ENCODE measurements at places on chromosomes 5 and 9. TPM values are rescaled to one million over a fixed set of nuclear protein-coding genes. Genes with fewer than 3 reads are reported as not detected.

QRFP gene
- not detected for total RNA-seq

PCAT7 gene
- total RNA-seq, result not detected

ANKRD31 gene
- total RNA-seq, result 0.59 TPM

RASEF gene
- not detected for total RNA-seq

CDX1 gene
- not detected for total RNA-seq

KCNV2 gene
- not detected for total RNA-seq

ZNF879 gene
- total RNA-seq, result 20.0 TPM

PCDHB15 gene
- not detected for total RNA-seq

PCDHA6 gene
- total RNA-seq, result not detected

GRCh38 chr5:132229236-132229635, 1.6 kb upstream of the P4HA2 start:
- H3K36me3 ChIP-seq, result no peaks in the 10 kb centered on the region
- H3K27me3 ChIP-seq, result no peaks in the 10 kb centered on the region
- no peak for DNase-seq
- no peaks in the 10 kb centered on the region for H3K4me1 ChIP-seq
- no peak overlapping the region for H3K4me3 ChIP-seq

DNA sequence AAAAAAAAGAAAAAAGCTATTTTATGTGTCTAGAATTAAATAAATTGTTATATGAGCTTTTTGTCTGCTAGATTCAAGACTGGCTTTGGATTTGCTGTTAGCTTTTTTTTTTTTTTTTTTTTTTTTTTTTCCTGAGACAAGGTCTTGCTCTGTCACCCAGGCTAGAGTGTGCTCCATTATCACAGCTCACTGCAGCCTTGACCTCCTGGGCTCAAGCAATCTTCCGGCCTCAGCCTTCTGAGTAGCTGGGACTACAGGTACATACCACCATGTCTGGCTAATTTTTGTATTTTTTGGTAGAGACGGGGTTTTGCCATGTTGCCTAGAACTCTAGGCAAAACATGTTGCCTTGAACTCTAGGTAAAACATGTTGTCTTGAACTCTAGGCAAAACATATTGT, 16.7 kb downstream of the GPBP1 start:
- peaks cover 13% of the 10 kb centered on the region for H3K36me3 ChIP-seq
- no peak overlapping the region for H3K27ac ChIP-seq
- no peaks in the 10 kb centered on the region for H3K27me3 ChIP-seq
- H3K4me1 ChIP-seq, result peaks cover 41% of the 10 kb centered on the region
- no peak for DNase-seq

GRCh38 chr9:131693651-131694597, 46.0 kb downstream of the RAPGEF1 start:
- H3K4me3 ChIP-seq, result no peak overlapping the region
- no peaks in the 10 kb centered on the region for H3K36me3 ChIP-seq
- no peak overlapping the region for H3K27ac ChIP-seq
- no peak for DNase-seq

- DNase-seq, result no peak
- H3K4me1 ChIP-seq, result no peaks in the 10 kb centered on the region
- no peak overlapping the region for H3K27ac ChIP-seq
- H3K36me3 ChIP-seq, result no peaks in the 10 kb centered on the region
- H3K4me3 ChIP-seq, result no peak overlapping the region
These were observed 65.9 kb upstream of the VPS13A start for GRCh38 chr9:77111408-77111807.

Measured in naive thymus-derived CD4-positive, alpha-beta T cell (primary cell).